ENCODE measurements at places on chromosomes 12 and 14.

- no peak for DNase-seq
These were observed 26.7 kb downstream of the CSRP2 start for GRCh38 chr12:76852106-76852505.

DNA sequence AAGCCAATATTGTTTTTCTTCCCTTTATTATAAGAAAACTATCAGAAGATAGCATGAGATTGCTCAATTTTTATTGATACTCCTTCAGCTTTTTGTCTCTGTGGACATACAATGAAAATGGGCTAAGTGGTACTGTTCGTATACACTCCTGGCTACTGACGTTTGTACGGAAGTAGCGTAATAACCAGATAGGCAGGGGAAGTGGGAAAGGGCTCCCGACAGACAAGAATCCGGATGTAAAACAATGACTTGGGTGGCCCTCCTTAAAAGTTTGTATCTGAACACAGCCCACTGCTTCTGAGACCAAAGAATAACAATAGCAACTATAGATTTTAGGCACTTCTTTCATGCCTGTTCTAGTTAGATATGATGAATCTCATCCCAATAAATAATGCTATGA, 99.6 kb downstream of the RPS6KA5 start:
- no peak for DNase-seq

DNA sequence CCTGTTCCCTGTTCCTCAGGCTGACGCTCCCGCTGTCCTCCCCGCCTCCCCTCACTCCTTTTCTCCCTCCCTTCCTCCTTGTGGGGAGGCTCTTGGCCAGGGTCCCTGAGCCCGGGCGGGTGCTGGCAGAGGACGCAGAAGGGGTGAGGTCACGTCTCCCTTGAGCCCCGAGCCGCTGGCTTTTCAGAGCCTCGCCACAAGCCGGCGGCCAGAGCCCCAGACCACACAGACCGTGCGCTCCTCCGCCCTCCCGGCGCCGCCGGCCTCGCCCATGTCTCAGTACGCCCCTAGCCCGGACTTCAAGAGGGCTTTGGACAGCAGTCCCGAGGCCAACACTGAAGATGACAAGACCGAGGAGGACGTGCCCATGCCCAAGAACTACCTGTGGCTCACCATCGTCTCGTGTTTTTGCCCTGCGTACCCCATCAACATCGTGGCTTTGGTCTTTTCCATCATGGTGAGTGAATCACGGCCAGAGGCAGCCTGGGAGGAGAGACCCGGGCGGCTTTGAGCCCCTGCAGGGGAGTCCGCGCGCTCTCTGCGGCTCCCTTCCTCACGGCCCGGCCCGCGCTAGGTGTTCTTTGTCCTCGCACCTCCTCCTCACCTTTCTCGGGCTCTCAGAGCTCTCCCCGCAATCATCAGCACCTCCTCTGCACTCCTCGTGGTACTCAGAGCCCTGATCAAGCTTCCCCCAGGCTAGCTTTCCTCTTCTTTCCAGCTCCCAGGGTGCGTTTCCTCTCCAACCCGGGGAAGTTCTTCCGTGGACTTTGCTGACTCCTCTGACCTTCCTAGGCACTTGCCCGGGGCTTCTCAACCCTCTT, at the start of gene TMEM233:
TMEM233 (plus strand) TSS at position 197 of the 821 bp plus-strand sequence; CDS start at position 272, 75 bp downstream.
- DNase-seq = no peak

GRCh38 chr12:67705394-67706370, 57.1 kb downstream of the DYRK2 start:
- DNase-seq = no peak

- no peak for DNase-seq
These were observed 114.0 kb downstream of the PLEKHA5 start for GRCh38 chr12:19243551-19243950.

DNA sequence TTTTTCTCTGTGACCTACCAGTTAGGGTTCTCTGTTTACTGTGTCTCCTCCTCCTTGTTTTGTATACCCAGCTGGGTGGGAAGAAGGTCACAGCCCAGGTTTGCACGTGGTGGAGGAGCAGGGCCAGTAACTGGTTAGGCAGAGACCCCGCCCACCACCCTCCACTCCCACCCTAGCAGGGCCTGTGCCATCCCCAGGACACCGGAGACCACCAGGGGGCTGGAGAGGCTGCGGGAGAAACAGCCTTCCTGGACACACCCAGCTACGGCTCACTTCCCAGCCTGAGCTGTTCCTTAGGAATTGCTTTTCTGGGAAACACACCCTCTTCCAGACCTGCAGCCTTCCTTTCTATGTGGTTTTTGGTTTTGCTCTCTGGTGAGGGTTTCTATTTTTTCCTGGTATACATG, 21.1 kb downstream of the BDKRB2 start:
- no peak for DNase-seq

- DNase-seq = no peak
These were observed 310.2 kb downstream of the APAF1 start for GRCh38 chr12:98955284-98955683.
